ENCODE measurements at places on chromosomes 2 and 18.

GRCh38 chr2:170716851-170717598 lies 1.9 kb downstream of the SP5 start:
- no peak for DNase-seq

DNA sequence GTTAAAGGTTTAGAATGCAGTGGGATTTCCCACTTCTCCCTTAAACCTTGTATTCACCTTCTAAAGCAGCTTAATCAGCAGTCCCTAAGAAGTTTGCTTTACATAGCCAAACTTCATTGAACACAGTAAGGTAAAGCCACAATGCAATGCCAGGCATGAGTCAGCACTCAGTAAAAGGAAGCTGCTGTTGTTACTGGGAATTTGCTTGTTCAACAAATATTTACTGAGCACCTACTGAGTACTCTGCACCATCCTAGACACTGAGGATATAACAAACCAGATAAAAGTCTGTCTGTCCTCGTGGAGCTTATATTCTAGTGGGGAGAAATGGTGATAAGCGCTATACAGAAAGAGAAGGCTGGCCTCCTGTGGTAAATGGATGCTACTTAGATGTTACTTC lies 162.7 kb downstream of the PKP4 start:
- DNase-seq, result no peak

GRCh38 chr2:126915903-126916302 lies 17.2 kb downstream of the TEX51 start:
- DNase-seq, result no peak

- DNase-seq, result no peak
Measured at GRCh38 chr18:12317664-12318333, 9.8 kb downstream of the TUBB6 start.

GRCh38 chr2:85327160-85327821 lies 498 bp downstream of the TGOLN2 start:
- DNase-seq, result peak; percentile 63

GRCh38 chr2:85935746-85936208 lies 47.0 kb upstream of the ST3GAL5 start:
- DNase-seq, result no peak

- DNase-seq, result no peak
Measured at GRCh38 chr2:238235856-238236255, 4.0 kb downstream of the HES6 start.

DNA sequence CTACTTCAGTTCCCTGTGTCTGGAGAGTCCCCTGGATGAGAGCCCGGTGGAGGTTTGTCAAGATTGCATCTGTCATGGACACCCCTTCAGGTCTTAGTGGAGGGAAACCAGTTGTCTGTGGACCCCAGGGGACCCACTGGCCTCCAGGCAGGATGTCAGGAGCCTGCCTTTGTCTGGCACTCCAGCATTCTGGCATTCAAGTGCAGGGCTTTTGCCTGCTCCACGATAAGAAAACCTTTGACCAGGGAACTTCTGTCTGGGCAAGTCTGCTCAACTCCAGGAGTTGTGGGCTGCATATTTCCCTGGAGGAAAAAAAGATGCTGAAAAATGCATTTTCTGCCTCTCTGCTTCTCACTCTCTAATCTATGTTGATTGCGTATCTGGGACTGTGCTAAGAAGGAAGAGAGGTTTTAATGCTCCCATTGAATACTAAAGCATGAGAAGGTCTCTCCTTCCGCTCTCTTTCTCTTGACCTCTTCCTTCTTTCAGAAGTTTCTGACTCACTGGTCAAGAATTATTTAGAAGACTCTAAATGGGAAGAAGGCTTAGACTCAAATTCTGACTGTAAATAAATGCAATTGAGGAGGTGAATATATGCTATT lies 104.5 kb downstream of the MMADHC start:
- DNase-seq, result no peak

GRCh38 chr18:35246831-35247230 lies 6.0 kb downstream of the ZNF397 start:
- no peak for DNase-seq

DNA sequence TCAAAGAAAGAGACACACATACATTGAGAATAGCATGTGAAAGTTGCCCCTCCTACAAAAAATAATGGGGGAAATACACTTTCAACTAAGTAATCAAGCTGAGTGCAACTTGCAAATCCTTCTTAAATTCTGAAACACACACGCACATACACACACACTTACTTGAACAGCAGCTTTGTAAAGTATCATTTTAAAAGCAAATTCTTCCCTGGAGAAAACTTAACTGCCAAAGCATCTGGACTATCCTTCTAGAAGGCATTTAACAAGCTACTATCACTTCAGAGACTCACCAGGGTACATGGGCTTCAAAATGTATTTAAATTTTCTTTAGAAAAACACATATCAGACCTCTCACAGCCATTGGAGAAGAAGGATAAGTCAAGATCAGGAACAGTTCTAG lies 15.3 kb downstream of the GAREM1 start:
- DNase-seq, result no peak
